Renal cortex interstitium (tissue), 15 donors: ENCODE measurements at places on chromosomes 16 and 17.

DNA sequence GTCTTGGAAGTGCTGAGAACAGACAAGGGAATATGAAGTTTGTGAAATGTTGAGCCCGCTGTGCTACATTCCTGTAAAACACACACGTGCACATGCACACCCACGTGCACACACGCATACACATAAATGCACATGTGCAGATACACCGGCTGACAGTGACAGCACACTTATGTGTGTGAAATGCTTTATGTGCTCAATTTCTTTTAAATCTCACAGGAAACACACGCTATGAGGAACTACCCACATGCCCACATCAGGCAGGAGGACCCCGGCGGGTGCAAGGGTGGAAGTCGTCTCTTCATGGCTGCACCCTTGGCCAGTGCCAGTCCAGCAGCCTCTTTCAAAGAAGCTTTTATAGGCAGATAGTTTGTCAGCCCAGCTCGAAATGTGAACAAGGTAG, 561 bp upstream of the WFDC1 start:
- DNase-seq: no peak

DNA sequence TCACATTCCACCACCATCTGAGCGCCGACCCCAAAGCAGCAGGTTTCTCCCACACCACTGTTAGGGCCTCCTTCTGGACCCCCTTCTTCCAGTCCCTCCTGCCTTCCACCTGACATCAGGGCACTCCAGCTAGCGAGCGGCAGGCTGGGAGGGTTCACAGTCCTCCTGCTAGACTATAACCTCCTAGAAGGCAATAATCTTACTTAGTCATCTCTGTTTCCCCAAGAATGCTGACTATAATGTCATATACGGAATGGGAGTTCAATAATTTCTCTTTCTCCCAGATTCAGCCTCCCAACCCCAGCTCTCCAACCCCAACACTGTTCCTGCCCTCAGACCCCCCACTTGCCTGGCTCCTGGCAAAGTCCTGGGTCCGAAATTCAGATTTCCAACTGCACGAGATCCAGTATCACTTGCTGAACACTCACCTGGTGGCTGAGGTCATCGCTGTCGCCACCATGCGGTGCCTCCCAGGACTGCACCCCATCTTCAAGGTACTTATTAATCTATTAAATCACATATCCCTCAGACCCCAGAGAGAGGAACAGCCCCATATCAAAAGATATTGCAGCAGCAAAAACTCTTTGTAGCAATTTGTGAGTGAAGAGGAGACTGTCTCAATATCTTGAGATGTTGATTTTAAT, 5.6 kb downstream of the ALOX12 start:
- no peak for DNase-seq

DNA sequence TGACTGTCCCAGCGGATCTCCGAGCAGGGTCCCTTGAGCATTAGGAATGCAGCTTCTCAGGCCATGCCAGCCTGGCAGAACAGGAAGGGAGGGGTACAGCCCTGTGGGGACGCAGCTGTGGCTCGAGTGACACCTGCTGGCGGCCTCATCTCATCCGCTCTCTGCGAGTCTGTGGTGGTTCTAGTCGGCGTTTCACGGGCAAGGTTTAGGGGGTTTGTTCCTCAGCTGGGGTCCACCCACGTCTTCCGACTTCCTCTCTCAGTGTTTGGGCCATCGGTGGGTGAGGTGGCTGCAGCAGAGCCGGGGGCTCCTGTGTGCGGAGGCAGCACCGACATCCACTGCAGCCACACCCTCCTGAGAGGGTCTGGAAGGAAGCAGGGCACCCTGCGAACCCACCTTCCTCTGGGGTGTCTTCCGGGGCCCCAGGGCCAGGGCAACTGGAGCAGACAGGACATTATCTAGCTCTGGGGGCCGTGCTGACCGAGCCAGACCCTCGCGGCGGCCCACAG, 33.3 kb downstream of the JPH3 start:
- DNase-seq: no peak

GRCh38 chr16:56400458-56400857, 24.9 kb downstream of the AMFR start:
- DNase-seq: no peak

- no peak for DNase-seq
Measured at GRCh38 chr17:13044572-13045065, 26.8 kb upstream of the ELAC2 start.

- no peak for DNase-seq
Measured at GRCh38 chr16:1486551-1487390, 2.0 kb downstream of the PTX4 start.

GRCh38 chr17:37826497-37827430, 81.9 kb upstream of the HNF1B start:
- DNase-seq: no peak

DNA sequence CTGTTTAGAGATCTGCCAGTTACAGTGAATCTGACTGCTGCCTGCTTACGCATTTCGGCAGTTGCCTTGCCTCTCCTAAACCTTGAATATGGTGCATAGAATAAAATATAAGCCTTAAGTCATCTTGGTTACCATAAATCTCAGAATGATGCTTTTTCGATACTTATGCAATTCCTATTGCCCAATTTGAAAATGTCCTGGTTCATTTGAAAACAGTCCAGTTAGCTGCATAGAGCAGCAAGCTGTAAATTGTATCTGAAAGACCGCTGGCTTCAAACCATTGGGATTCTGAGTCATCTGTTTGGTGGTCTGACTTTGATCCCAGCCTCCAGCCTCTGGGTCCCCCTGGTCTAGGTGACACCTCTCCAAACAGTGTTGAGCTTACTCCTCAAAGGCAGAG, 2.7 kb upstream of the PRKCA start:
- no peak for DNase-seq
